COR-L47 (cell line): ENCODE measurements at places on chromosomes 5 and 9.
A peak's percentile ranks its signal among the peaks of the same experiment; 100 is the strongest.

GRCh38 chr5:157543825-157544622, 31.6 kb downstream of the ADAM19 start:
- DNase-seq, result no peak

DNA sequence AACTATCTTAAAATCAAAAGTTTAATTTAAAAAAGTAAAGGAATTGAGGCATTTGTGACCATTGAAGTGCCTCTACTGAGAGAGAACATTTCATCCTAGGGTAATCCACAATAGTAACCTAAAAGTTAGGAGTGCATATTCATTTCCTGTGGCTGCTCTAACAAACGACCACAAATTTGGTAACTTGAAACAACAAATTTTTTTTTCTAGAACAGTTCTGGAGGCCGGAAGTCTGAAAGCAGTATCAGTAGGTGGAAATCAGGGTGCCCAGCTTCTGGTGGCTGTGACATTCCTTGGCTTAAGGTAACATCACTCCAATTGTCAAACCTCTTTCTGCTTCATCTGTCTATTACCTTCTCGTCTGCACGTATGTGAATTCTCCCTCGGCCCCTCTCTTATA, 67.1 kb upstream of the SSBP2 start:
- no peak for DNase-seq

GRCh38 chr9:18682907-18683306, 209.0 kb downstream of the ADAMTSL1 start:
- no peak for DNase-seq

GRCh38 chr5:155154973-155155372, 141.4 kb downstream of the KIF4B start:
- DNase-seq, result no peak

DNA sequence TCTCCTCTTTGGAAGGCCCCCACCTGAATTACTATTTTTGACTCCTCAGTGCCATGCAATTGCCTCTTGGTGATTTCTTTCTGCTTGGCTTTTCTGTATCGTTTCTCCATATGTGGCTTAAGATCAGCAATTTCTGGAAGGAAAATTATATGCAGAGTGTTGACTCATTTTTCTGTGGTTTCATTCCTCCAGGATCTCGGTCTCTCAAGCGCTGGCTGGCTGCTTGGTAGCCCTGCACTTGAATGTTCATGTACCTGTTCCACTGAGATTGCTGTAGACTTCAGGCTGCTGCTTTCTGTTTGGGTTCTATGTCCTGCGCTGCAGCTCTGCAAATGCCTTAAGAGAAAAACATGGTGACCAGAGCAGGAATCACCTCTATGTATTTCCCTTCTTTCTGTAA, 77.6 kb downstream of the INIP start:
- no peak for DNase-seq

GRCh38 chr9:108834959-108835665, 20.7 kb downstream of the ACTL7B start:
- no peak for DNase-seq

GRCh38 chr5:151128817-151129216, 28.8 kb downstream of the ANXA6 start:
- no peak for DNase-seq

DNA sequence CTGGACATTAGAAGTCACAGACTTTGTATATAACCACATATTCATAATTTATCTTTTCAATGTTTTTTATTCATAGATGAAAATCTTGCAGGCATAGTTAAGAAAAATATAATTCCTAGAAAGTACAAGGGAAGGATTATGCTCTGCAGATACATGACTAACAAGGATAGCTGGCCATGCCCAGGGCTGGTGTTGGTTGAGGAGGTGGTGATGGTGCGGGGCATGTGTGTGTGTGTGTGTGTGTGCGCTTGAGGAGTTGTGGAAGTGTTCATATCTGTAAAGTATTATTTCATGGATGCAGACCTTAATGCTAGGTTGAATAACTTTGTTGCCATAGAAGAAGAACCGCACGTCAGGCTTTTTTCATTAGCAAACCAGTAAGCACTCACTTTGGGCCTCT, 1.3 kb downstream of the S1PR3 start:
- no peak for DNase-seq

GRCh38 chr9:77899679-77900354, 131.8 kb downstream of the GNAQ start:
- DNase-seq, result no peak

DNA sequence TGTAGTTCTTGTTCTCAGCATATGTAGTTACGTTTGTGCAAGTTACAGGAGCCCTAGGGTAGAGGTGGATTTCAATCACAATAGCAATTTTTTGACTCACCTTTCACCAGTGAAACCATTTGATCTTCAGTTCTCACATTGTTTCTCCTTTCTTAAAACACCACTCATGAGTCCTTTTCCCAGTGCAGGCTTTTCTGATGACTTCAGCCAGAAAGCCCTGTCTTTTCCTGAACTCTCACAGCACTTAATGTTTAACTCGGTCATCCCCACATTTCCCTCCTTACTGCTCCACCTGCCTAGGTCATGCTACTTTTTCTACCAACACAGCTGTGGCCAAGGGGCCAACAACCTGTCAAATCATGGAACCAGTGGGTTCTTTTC, 37.9 kb downstream of the ARHGEF28 start:
- no peak for DNase-seq

GRCh38 chr5:1641560-1642166, 117.9 kb upstream of the LPCAT1 start:
- peak; percentile 87 for DNase-seq

DNA sequence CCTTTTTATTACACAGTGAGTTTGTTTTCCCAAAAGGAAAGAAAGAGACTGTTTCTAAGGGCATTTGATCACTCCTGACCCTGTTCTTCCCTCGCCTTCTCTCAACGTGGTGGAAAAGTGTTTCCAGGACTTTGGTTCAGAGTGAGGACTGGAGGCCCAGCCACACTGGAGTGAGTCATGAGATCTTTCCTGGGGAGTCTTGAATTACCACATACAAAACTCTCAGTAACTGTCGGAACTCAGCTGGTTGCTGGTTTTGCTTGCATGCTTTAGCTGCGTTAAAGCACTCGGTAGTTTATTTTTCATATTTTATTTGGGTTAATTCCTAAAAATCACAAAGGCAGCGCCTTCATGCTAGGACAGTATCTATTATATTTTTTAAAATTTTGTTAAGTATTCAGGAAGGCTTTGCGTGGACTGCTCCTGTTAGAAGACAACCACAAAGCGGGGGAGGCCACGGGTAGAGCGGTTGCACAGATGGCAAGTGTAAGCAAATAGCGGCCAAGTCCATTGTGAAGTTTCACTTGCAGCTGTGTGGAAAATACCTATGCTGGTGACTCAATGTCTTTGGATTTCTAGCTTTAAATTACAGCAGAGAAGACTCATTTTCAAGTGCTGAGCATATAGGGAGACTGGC, 77.7 kb downstream of the ARSB start:
- no peak for DNase-seq

GRCh38 chr5:142587354-142587965, 98.4 kb downstream of the FGF1 start:
- DNase-seq, result peak; percentile 11

DNA sequence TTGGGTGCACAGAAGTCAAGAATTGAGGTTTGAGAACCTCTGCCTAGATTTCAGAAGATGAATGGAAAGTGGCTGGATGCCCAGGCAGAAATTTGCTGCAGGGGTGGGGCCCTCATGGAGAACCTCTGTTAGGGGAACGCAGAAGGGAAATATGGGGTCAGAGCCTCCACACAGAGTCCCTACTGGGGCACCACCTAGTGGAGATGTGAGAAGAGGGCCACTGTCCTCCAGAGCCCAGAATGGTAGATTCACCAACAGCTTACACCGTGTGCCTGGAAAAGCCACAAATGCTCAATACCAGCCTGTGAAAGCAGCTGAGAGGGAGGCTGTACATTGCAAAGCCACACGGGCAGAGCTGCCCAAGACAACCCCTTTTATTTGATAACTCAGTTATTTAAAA, 383.5 kb downstream of the TLE4 start:
- no peak for DNase-seq

- DNase-seq, result no peak
Measured at GRCh38 chr9:116484492-116485061, 202.5 kb upstream of the TRIM32 start.

- no peak for DNase-seq
Measured at GRCh38 chr9:123983047-123983446, 28.5 kb upstream of the LHX2 start.

- DNase-seq, result no peak
Measured at GRCh38 chr5:106818552-106818951, 852.2 kb downstream of the EFNA5 start.

DNA sequence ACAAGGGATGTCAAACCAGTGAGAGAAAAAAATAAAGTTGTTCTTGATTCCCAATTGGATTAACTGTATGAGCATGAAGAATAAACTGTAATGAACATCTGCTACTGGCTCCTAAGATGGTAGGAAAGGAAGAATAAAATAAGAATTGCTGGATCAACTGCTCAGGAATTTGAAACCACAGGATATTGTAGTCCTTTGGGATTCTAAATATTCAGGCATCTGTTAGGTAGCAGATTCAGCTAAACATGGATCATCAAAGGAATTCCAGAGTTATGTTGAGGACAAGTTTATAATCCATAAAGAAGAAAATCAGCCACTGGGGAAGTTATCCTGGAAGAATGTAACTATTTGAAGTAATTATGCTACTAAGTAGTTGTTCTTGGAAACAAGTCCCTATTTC, 65.8 kb downstream of the ISL1 start:
- DNase-seq, result no peak

DNA sequence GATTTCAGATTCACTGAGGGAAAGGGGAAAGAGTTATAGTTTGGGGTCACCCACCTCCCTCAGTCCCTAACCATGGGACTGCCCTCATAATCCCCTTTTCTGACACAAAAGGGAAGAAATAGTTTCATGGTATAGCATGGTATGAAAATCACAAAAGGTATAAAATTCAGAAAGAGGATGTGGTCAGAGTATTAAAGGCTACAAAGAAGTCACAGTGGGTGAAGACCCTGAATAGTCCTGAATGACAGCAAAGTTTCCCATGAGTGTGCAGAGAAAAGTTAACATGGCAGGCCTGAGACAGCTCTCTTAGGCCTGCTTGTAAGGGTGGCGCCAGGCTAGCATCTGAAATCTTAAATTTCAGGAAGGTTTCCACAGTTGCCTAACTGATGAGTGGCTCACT, 290.6 kb upstream of the ZNF608 start:
- no peak for DNase-seq

DNA sequence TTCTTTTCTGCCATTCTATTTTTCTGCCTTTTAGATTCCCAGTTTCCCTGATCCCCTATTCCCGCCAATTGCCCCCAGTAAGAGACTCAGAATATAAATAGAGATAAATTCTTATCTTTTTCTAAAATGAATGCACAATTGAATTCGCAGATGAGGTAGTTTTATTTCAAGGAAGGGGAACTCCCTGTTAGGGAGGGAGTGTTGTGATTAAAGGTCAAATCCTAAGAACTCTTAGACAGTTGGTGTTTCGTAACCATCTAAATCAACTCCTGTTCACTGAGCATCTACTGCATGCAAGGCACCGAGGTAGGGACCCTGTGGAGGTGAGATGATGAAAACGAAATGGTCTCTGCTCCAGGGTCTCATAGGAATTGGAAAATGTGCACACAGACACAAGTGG, 7.7 kb upstream of the MAP3K1 start:
- DNase-seq, result no peak

DNA sequence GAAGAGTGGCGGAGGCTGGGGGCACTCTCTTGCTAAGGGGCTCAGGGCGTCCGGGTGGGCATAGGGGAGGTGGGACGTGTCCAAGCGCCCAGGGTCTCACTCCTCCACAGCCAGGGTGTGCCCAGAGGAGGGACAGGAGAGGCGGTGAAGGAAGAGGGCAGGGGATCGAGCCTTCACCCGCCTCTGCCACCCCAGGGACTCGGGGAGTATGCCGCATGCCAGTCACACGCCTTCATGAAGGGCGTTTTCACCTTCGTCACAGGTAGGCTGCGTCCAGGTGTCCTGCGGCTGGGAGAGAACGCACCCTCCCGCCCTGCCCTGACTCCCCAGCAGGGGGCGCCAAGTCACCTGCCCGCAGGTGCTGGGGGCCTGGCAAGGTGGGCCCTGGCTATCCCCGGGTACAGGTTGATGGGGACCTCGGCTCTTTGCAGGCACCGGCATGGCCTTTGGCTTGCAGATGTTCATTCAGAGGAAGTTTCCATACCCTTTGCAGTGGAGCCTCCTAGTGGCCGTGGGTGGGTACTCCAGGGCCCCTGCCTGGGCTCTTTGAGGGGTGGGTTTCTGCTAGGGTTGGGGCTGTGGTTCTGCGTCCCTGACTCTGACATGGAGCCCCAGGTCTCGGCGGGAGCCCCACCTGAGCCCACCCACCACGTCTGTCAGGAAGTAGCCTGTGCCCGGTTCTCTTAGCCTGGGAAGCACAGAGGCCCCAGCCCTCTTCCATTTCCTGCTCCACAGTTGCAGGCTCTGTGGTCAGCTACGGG, 552 bp downstream of the TMEM141 start:
- DNase-seq, result peak; percentile 65

DNA sequence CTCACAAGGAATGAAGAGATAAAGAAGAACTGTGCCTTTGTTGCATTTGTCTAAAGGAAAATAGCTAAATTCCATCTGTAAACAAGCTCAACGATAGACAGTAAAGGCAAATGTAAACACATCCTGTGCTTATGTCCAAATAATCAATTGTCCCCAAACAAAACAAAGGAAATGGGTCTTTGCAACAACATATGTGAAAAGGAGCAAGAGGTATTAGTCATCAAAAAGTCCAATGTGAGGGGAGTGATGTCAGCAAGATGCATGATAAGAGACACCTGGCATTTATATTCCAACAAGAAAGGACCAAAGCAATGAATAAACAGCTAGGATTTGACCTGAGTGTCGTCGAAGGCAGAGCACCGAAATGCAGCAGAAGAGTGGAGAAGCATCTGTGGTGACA, 209.1 kb downstream of the ASTN2 start:
- DNase-seq, result no peak

DNA sequence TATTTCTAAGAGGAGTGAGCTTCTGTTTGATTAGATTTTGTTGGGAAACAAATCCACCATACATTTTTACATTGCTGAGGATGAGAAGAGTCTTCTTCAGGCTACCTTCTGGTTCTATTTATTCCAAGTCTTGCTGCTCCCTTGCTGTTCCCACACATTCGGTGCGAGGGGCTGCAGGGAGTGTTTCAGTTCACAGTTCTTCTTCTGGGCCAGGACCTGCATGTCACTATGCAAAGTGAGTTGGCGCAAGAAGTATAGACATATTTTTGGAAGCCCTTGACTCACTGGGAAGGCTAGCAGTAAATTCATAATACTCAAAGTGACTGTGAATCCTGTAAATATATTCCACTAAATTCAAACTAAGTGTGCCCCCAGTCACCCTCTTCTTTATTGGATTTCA, 657.9 kb downstream of the TAF11L14 start:
- DNase-seq, result no peak

GRCh38 chr9:121700165-121700831, 48.9 kb downstream of the DAB2IP start:
- DNase-seq, result peak; percentile 30
